Stimulated activated CD4-positive, alpha-beta T cell treated with anti-CD3 and anti-CD28 coated beads, Interleukin-4, amount 100 ng/mL, for 24 hours (primary cell): ENCODE measurements at places on chromosomes 2 and 18.

DNA sequence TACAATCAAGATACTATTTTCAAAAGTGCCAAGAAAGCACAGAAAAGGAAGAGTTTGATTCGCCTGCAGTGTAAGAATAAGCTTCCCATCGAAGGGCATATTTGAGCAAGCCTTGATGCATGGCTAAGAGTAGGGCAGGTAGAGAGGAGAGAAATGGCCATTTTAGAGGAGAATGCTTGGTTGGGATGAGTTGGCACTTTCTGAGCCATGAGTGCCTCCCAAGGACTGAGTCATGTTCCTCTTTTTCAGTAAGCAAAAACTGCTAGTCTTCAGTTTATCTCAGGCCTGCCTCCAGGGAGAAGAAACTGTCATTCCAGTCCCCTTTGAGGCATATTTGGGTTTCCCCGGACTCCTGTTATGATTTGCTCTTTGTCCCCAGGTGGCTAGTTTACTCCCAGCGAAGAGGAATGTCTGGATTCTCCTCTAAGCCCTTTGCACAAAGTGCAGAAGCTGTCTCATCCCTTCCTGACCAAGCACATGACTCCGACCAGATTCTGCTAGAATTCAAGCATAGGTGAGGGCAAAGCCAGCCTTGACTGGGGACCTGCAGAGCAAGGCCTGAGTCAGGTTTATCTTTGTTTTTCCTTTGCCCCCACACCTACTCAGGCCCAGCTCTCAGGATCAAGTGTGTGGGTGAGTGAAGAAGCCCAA is 115.2 kb downstream of the TTC32 start:
- DNase-seq = no peak

- no peak for DNase-seq
Measured at GRCh38 chr2:150169237-150169629, 318.2 kb downstream of the RND3 start.

GRCh38 chr2:28778392-28778791 is 26.8 kb downstream of the PPP1CB start:
- no peak for DNase-seq

DNA sequence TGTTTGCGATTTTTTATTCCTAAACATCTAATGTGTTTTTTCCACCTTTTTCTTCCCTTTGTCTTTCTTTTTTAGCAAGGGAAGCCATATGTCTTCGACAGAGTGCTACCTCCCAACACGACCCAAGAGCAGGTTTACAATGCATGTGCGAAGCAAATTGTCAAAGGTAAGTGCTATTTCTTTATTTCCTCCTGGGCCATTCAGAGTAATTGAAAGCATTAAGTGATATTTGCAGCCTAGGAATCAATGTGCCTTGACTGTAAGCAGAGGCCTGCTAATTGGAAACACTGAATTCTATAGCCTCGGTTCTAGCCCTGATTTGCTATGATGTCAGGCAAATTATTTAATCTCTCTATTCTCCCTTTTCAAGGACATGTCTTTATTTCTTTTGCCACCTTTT is 47.0 kb downstream of the KIF5C start:
- DNase-seq = no peak

DNA sequence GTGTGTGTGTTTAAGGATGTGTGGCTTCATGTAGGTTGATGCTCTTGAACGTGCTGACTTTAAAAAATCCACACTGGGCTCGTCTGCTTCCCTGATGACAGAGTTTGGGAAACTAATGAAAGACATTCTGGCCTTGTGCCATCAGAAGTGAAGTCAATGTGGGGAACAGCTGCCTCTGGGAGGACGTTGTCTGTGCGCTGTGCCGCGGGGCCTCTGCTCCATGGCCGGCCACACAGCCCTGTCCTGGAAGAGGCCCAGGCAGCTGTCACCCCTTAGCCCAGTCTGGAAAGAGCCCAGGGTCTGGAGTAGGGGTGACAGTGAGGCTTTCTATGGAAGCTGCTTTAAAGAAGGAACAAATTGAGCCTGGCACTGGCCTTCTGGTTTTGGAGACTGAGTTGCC is 155.8 kb downstream of the SH3RF3 start:
- no peak for DNase-seq

- no peak for DNase-seq
Measured at GRCh38 chr2:171587567-171587966, 65.3 kb downstream of the CYBRD1 start.

DNA sequence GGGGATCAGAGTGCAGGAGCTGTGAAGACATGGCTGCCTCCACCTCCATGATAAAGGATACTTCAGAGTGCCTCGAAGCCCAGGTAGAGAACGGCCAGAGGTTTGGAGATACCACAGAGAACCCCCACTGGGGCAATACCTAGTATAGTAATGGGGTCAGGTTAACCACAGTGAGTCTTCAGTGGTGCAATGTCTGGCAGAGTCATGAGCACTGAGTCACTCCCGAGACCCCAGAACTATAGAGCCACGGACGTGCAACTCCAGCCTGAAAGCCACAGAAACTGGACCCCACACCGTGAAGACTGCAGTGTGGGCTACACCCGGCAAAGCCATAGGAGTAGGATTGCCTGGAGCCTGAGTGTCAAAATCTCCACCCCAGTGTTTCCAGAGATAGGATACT is 746.6 kb downstream of the CBLN2 start:
- no peak for DNase-seq

DNA sequence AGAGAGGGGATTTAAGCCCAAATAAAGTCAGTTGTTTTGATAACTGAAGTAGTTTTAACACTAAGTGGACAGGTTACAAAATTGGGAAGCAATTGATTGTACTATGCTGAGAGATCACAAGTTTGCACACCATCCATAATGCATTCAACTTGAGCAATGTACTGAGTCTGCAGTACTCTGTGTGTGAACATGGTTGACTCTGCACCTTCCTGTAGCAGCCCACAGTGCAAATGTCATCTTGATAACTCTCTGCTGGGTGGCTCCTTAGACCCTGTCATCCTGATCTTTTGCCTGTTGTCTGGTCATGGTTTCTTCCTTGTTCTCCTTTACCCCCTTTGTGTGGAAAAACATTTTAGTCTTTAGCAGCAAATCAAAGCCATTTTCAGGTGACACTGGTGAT is 168.0 kb downstream of the ARHGAP15 start:
- DNase-seq = no peak

GRCh38 chr2:8334866-8335325 is 347.0 kb upstream of the ID2 start:
- DNase-seq = no peak

DNA sequence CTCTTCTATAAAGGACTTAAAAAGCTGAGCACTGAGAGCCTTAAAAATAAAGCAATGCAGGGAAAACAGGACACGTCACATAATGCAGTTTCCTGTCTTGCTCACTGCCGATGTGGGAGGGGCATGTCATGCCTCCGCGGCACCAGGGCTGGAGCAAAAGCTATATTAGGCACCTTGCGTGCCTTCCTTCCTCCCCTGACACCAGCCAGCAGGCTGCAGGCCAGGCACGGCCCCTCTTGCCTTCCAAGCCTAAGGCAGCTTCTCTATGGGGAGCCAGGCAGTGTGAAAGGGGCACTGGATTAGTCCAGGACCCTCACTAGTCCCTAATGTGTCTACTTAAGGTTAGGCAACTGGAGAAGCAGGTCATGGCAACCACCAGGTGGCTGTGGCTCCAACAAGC is 26.3 kb downstream of the MRPL35 start:
- peak; percentile 49 for DNase-seq

- DNase-seq = no peak
Measured at GRCh38 chr18:41021089-41021488, 933.9 kb upstream of the PIK3C3 start.

DNA sequence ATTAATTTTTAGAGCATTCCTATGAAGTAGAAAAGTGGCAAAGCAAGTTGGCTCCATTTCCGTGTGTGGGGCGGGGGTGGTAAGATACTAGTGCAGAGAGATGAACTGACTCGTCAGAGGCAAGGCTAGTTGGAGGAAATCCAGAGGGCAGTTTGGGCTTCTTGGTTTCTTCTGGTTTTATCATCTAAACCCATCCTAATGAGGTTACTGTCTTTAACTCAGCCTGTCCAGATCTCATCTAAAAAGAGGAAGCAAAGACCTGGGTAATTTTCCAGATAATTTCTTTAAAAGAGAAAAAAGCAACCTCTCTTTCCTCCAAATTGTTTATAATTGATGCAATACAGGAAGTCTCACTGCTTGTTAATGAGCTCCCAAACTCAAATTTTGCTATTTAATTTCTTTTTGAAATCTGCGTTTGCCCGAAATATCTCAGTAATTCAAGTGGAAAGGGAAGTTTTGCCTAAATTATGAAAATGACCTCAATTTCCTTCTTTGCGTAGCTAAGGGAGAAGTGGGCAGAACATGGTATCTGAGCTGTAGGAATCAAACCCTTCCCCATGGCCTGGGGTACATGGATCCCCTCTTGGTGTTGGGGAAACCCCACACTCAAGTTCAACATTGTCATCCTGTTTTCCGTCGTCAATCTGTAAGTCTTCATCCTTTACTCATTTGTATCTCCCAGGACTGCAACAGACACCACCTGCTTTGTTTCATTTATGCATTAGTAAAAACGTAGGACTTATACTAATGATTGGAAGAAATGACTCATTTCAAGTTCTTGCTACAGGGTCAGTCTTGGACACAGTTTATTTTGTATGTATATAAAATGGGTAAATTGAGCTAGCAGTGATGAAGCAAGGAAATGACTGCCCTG is 89.1 kb upstream of the KLF7 start:
- DNase-seq = no peak

- DNase-seq = no peak
Measured at GRCh38 chr2:108297436-108298141, 8.9 kb downstream of the SULT1C2 start.

DNA sequence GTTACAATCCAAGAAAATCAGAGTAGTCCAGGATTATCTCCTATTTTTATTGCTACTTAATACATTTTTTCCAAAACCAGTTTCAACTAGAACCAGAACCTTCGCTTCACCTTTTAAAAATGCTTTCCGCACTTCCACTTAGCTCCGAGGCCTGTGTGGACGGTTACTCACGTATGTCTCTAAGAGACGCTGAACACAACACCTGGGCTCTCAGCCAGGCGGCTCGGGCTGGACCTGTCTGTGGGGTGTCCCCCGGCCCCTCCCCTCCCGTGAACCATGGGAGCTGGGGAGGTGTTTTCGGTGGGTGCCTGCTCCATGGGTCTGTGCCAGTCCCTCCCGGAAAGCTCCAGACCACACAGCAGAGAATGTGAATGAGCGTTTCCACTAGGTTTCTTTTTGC is 223.8 kb downstream of the GLI2 start:
- DNase-seq = no peak

DNA sequence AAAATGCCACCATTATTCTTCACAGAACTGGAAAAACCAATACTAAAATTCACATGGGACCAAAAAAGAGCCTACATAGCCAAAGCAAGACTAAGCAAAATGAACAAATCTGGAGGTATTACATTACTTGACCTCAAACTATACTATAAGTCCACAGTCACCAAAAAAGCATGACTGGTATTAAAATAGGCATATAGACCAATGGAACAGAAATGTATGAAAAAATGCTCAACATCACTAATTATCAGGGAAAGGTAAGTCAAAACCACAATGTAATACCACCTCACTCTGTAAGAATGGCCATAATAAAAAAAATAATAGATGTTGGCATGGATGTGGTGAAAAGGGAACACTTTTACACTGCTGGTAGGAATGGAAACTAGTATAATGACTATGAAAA is 158.6 kb downstream of the CDH2 start:
- no peak for DNase-seq

GRCh38 chr2:40281021-40281940 is 170.6 kb downstream of the SLC8A1 start:
- DNase-seq = no peak

DNA sequence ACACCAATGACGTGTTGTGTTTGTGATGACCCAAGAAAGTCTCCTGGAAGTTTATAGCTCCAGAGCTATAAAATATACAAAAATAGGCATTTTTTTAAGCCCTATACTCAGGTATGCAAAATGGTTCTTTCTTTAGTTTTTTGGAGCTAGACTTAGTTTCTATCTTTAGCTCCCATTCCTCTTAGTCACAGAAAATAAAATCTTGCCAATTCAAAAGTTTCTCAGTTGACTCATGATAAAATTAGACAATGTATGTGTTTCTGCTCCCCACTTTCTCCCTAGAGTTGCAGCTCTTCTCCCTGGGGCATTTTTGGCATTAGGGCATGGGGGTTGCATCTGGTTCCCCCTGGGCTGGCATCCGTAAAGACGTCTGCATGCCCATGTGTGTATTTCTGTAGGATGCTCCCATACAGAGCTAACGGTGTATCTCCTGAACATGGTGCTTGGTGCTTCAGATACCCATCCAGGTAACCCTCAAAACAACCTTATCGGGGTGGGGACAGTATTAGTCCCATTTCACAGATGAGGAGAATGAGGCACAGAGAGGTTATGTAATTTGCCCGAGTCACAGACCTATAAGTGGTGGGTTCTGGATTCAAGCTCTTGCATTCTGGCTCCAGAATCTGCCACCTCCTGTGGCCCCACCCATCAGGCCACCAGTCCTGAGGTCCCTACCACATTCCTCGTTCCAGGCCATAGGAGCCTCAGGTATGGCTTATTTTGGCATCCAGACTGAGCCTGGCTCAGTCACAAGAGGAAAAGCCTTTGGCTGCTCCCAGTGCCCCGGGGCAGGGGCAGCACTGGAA is 43.1 kb upstream of the ASAP2 start:
- DNase-seq = no peak

- DNase-seq = no peak
Measured at GRCh38 chr18:11962597-11962996, 18.7 kb upstream of the IMPA2 start.

- no peak for DNase-seq
Measured at GRCh38 chr2:128214866-128215460, 103.7 kb downstream of the HS6ST1 start.

DNA sequence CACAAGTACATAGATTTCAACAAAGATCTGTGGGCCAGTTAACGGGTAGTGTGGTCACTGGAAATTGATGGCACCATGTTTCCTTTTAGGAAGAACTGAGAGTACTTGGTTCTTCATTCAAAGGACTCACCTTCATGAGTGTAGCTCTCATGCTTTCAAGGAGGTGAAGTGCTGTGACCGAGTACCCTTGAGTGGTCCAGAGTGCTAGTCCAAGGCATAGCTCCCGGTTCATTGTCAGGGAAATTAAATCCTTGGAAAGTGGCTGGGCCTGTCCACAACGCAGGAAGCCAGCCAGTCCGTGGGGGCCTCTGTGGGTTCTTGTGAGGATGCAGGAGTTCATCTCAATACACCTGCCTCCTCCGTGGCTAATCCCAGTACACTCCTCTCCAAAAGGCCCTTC is 295.1 kb downstream of the GALR1 start:
- DNase-seq = no peak

GRCh38 chr18:57539702-57540101 is 46.8 kb downstream of the FECH start:
- no peak for DNase-seq

DNA sequence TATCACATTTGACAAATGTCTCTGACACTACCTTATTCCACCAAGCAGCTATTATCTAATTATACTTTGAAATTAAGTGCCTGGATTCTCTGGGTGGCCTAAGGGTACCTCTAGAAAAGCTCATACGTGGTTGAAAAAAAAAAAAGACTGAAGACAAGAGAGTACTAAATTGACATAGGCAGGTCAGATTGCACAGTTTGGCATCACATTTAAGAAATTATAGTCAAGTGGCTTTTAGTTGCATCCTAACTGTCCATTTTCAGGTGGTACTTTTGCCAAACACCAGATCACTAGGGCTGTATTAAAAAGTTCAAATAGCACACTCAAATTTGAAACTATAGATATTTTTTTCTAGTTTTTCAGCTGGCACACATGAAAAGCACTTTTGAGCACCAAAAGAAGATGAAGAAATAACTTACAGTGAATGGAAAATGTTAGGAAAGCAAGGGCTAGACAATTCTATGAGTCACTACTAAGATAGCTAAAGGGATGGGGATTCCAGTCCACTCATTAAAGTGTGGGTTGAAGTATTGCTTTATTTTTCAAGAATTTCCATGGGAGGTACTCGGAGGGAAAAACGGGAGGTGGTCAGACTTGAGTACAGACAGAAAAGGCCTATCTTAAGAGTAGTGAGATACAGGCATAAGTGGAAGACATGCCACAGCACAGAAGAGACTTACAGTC is 106.5 kb upstream of the COL5A2 start:
- peak; percentile 28 for DNase-seq
